Muscle of back (tissue), 13 donors: ENCODE measurements at places on chromosomes 7 and 10. TPM values are rescaled to one million over a fixed set of nuclear protein-coding genes. Genes with fewer than 3 reads are reported as not detected.
A peak's percentile ranks its signal among the peaks of the same experiment; 100 is the strongest.

GRCh38 chr10:79173582-79174262, 105.0 kb downstream of the ZMIZ1 start:
- no peak for DNase-seq

- no peak for DNase-seq
These were observed 533.8 kb downstream of the GALNT17 start for GRCh38 chr7:71665716-71666115.

- DNase-seq: no peak
These were observed 60.1 kb downstream of the ZNF783 start for GRCh38 chr7:149321978-149322541.

- no peak for DNase-seq
These were observed 36.0 kb upstream of the PIK3AP1 start for GRCh38 chr10:96756111-96756903.

GRCh38 chr10:51158832-51159231, 84.5 kb downstream of the PRKG1 start:
- DNase-seq: no peak

GRCh38 chr7:37756797-37757551, 73.4 kb downstream of the GPR141 start:
- DNase-seq: no peak

DNA sequence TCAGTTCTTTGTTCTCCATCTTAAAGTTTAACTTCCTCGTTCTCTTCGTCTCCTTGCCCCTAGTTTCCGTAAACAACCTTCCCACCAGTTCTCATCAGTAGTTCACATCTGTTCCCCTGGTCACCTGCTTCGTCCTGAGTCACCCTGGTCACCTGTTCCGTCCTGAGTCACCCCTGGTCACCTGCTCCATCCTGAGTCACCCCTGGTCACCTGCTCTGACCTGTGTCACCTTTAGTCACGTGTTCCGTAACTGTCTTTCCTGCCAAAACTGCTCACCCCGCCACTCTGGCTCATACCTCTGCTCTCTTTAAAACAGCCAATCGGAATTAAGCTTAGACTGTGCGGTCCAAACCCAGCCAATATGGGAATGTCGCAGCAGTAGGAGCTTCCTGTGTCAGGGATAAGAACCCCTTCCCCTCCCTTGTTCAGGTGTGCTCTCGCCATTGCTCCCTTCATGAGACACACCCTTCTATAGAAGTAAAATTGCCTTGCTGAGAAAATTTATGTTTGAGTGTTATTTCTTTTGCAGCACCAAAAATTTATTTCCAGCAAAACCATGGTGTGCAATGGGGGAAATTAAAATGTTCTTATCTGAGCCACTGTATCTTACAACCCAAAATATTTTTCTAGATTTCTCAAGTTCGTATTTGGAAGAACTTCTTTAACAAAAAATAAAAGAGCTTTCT, 112.2 kb downstream of the VIM start:
- DNase-seq: no peak

GRCh38 chr7:44617225-44617890, 10.9 kb downstream of the OGDH start:
- no peak for DNase-seq

- no peak for DNase-seq
These were observed 94.0 kb upstream of the LANCL2 start for GRCh38 chr7:55271069-55271626.

GRCh38 chr7:66631471-66631870, 2.8 kb downstream of the KCTD7 start:
- DNase-seq: no peak

GRCh38 chr7:27737178-27737577, 2.8 kb upstream of the TAX1BP1 start:
- no peak for DNase-seq

- peak; percentile 41 for DNase-seq
These were observed 1.1 kb downstream of the TET1 start for GRCh38 chr10:68560943-68561864.

GRCh38 chr10:112360308-112361270, 13.3 kb upstream of the ACSL5 start:
- DNase-seq: peak; percentile 25

DNA sequence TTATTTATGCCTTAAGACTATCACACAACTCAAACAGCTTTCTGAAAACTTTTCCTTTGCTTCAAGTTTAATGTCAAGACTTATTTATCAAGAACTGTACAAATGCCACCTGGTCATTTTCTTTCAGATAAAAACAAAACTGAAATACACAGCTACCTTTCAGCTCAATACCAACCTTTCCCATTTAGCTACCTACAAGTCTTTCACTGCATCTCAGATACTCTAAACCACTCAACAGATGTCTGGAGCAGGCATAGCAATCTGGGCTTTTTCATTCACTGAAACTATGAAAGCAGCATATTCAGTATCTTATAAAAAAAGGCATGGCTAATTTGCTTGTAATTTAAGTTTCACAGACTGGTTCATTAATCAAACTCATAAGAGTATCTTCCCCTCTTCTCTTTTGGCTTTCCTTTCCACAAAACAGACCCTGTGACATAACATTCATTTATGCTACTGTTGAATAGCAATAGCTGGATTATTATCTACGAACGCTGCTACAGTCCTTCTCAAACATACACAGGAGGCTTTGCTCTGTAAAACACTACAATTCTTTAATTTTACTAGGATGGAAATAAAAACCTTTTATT, 8.2 kb downstream of the TRA2A start:
- no peak for DNase-seq

DNA sequence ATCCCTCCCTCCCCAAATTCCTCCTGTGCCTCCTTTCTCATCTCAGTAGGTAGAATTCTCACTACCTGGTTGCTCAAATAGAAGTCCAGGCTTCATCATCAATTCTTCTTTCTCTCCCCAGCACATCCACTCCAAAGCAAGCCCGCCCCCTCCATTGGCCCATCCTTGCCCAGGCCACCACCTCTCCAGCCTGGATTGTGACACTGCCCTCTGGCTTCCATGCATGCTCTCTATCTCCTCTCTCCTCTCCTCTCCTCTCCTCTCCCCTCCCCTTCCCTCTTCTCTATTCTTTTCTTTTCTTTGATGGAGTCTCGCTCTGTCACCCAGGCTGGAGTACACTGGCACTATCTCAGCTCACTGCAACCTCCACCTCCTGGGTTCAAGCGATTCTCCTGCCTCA, 144.9 kb downstream of the UBE2H start:
- no peak for DNase-seq

GRCh38 chr7:116224492-116225098, 14.3 kb downstream of the TES start:
- no peak for DNase-seq

- no peak for DNase-seq
These were observed 274.2 kb downstream of the ADARB2 start for GRCh38 chr10:1462994-1463633.

GPRIN2 gene
- polyA plus RNA-seq: 0.16 TPM

LYZL1 gene
- polyA plus RNA-seq: not detected

TUBAL3 gene
- 0.33 TPM for polyA plus RNA-seq

PON1 gene
- 0.37 TPM for polyA plus RNA-seq

FAM237B gene
- polyA plus RNA-seq: not detected

AOC1 gene
- 0.78 TPM for polyA plus RNA-seq

ARHGAP22 gene
- 1.2 TPM for polyA plus RNA-seq

HMX2 gene
- polyA plus RNA-seq: not detected

MSS51 gene
- polyA plus RNA-seq: 47.1 TPM

GPR26 gene
- polyA plus RNA-seq: not detected

GPR85 gene
- polyA plus RNA-seq: 2.3 TPM

KCND2 gene
- 1.1 TPM for polyA plus RNA-seq

VIM gene
- 2,976 TPM for polyA plus RNA-seq
